ENCODE measurements at places on chromosomes 12 and 14. TPM values are rescaled to one million over a fixed set of nuclear protein-coding genes. Genes with fewer than 3 reads are reported as not detected.

The ARHGEF40 gene
- 42.8 TPM for total RNA-seq

The KRT83 gene
- total RNA-seq: not detected

The C12orf42 gene
- total RNA-seq: not detected

The TROAP gene
- total RNA-seq: 19.1 TPM

The HOXC4 gene
- not detected for total RNA-seq

The TTLL5 gene
- 25.3 TPM for total RNA-seq

The SERPINA12 gene
- not detected for total RNA-seq

The PSMB11 gene
- not detected for total RNA-seq

The C14orf93 gene
- total RNA-seq: 10.0 TPM

The CBLN3 gene
- 5.5 TPM for total RNA-seq

The KRT7 gene
- total RNA-seq: 0.66 TPM

The SLCO1B3 gene
- not detected for total RNA-seq

The DIO3 gene
- not detected for total RNA-seq

The BMP4 gene
- 0.75 TPM for total RNA-seq

The P2RX2 gene
- not detected for total RNA-seq

The CLEC4A gene
- total RNA-seq: 0.33 TPM

The KRT86 gene
- under 0.01 TPM for total RNA-seq

The GLS2 gene
- 0.22 TPM for total RNA-seq

The SOAT2 gene
- not detected for total RNA-seq

The PMEL gene
- total RNA-seq: 1.5 TPM

The FAM222A gene
- total RNA-seq: 0.37 TPM

The PLEK2 gene
- total RNA-seq: 8.7 TPM

The C1S gene
- total RNA-seq: 248 TPM

The LMO3 gene
- total RNA-seq: 16.4 TPM

The NTN4 gene
- total RNA-seq: 8.5 TPM

The CLMN gene
- total RNA-seq: 0.22 TPM

The BDKRB2 gene
- 74.1 TPM for total RNA-seq

The RNU4-1 gene
- under 0.01 TPM for total RNA-seq

The ASB2 gene
- total RNA-seq: 1.2 TPM

The CAPS2 gene
- total RNA-seq: 9.4 TPM

The ACSM4 gene
- total RNA-seq: not detected

The ASIC1 gene
- total RNA-seq: 0.66 TPM

The EXOC3L4 gene
- 0.50 TPM for total RNA-seq

The KRT74 gene
- total RNA-seq: not detected

The GDF3 gene
- total RNA-seq: not detected

The NFE2 gene
- total RNA-seq: not detected

The NUMB gene
- 42.9 TPM for total RNA-seq

The CCDC60 gene
- total RNA-seq: not detected

The FAM186B gene
- 0.22 TPM for total RNA-seq

The NRIP2 gene
- 0.22 TPM for total RNA-seq

The C12orf56 gene
- 3.3 TPM for total RNA-seq

The PRKD1 gene
- 8.3 TPM for total RNA-seq

The CLEC1B gene
- not detected for total RNA-seq

The SNX6 gene
- 167 TPM for total RNA-seq

The GLTP gene
- total RNA-seq: 82.8 TPM

The RHEBL1 gene
- total RNA-seq: 0.62 TPM

The TUBA1B gene
- total RNA-seq: 1,583 TPM

The PIWIL1 gene
- total RNA-seq: not detected
